ENCODE measurements at places on chromosomes 7 and 10.
A peak's percentile ranks its signal among the peaks of the same experiment; 100 is the strongest.

DNA sequence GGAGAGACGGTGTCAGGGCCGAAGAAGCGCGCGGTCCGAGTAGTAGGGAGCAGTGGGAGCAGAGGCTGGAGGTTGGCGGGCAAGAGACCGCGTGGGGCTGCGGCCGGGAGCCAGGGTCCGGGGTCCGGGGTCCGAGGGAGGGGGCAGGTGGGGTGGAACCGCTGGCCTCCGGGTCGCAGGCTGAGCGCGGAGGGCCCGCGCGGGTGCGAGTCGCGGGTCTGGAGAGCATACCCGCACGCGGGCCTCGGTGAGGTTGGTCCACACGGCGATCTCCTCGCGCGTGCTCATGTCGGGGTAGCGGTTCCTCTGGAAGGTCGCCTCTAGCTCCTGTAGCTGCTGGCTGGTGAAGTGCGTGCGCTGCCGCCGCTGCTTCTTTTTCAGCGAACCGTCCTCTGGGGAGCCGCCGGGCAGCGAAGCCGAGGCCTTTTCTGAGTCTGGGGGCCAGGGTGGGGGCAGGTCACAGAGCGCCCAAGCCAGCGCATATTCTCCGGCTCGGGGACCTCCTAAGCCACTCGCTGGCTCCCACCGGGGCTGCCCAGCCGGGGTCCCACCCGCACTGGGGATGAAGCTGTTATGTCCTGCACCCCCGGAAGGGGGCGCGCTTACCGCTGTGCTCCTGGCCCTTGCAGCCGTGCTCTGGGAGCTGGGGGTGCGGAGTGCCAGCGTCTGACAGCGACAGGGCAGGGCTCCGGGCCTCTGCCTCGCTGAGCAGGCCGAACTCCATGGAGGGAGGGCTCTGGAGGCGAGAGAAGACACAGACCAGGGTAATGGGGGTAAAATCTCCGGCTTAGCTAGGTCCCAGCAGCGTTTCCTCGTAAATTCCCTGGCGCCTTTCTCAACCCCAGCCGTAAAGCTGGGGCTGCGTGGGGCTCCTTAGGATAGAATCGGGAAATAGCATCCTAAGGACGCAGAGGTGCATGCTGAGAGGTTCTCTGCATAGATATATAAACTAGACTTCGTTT, 5.5 kb downstream of the ELOVL3 start:
- peak; percentile 69 for DNase-seq

DNA sequence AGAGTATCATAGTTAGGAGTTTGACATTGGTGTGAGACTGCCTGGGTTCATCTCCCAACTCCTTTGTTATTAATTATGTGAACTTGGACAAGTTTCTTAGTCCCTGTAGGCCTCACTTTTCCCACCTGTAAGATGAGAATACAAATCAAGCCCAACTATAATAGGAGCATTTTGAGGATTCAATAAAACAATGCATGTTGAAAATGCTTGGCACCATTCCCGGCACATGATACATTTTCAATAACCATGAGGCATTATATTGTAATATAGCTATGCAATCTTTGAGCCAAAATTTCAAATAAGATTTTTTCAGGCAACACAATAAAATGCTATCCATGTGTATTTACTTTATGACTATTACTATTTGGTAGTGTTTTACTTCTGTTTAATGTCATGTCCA, 229.0 kb upstream of the SP4 start:
- DNase-seq: no peak

DNA sequence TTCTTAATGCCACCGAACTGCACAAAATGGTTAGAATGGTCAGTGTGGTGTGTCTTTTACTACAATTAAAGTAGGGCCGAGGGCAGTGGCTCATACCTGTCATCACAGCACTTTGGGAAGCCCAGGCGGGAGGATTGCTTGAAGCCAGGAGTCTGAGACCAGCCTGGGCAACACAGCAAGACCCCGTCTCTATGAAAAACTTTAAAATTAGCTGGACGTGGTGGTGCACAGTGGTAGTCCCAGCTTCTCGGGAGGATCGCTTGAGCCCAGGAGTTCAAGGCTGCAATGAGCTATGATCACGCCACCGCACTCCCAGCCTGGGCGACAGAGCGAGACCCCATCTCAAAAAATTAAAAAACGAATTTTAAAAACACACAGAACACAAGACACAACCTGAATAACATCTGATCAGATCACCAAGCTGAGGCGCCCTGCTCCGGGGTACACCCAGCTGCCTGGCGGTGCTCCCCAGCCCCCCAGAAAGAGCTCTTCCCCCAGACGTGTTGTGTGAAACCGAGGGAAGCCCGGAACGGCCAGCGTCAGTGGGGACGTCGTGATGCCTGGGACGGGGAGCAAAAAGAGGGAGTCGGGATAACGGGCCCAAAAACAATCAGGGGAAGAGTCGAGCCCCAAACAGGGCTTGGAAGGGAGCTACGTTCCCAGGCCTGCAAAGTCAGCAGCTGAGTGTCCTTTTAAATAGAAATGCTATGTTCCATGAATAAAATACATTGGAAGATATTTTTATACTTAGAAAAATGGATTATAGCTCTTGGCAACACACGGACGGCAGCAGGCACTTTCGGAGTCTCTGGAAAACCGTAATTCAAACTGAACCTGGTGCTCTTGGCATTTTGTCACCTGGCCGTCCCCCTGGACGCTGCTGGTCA, 80.7 kb upstream of the PDGFA start:
- no peak for DNase-seq

- peak; percentile 97 for DNase-seq
Observed at GRCh38 chr7:99374111-99375064, at the start of gene ARPC1B. Gene ARPC1B (plus strand): TSS chr7:99374730. CDS start chr7:99385715, 10,985 bp downstream.

DNA sequence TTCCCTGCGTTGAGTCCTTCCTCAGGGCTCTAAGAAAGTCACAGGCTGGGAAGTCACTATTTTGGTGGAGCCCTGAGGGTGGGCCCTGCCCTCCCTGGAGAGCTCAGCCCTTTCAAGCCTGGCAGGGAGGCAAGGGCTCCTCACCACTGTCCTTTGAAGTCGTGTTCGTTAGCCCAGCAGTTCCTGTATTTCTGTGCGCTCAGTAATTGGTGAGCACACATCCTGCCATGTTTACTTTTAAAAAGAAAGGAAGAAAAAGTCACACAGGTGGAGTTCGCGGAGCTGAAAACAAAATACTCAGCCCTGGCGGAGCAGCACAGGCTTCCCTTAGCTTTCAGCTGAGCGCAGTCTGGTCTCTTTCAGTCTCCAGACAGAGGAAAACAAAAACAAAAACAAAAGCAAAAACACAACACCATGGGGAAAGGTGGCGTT, 37.1 kb downstream of the PRKCQ start:
- DNase-seq: no peak

Data from AG20443 (cell line).